Type B pancreatic cell (in vitro differentiated cells): ENCODE measurements at places on chromosomes 7 and 10. TPM values are rescaled to one million over a fixed set of nuclear protein-coding genes. Genes with fewer than 3 reads are reported as not detected.

DNA sequence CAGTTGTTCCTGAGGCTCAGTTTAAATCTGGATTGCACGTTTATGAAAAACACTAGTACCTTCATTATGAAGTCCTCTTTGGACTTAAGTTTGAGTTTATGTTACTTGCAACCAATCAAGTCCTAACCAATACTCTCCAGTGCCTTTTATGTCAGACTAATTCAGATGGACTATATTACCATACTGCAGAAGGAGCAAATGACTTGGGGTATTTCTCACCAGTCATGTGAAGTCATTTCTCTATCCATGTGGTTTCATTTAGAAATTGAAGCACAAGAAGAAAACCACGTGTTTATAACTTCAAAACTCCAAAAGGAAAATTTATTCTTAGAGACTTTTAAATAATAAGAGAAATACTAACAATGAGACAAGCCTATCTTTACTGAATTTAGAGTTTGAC lies 201.6 kb downstream of the MBL2 start:
- no peaks in the 10 kb centered on the region for H3K27me3 ChIP-seq
- H3K4me3 ChIP-seq, result no peak overlapping the region
- DNase-seq, result no peak
- no peaks in the 10 kb centered on the region for H3K36me3 ChIP-seq
- H3K4me1 ChIP-seq, result peaks cover 13% of the 10 kb centered on the region

GRCh38 chr10:120824881-120825309 lies 26.3 kb upstream of the WDR11 start:
- H3K27me3 ChIP-seq, result no peaks in the 10 kb centered on the region
- peaks cover 13% of the 10 kb centered on the region for H3K4me1 ChIP-seq
- H3K4me3 ChIP-seq, result no peak overlapping the region
- H3K27ac ChIP-seq, result no peak overlapping the region
- H3K36me3 ChIP-seq, result no peaks in the 10 kb centered on the region

DNA sequence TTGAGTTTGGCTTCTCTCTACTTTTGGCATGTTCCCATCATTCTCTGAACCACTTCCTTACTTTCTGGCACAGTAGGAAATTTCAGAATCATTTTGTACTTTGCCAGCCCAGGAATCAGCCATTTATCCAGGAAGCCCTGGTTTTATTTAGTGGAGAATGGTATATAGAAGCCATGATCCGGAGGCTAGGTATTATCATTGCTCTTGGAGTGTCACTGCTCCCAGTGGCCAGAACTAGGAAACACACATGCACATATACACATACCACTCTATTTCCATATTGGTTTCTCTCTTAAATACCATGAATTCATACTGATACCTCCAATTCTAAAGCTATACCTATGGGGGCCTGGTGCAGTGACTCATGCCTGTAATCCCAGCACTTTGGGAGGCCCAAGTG lies 36.3 kb downstream of the SUFU start:
- H3K27ac ChIP-seq, result no peak overlapping the region
- no peak overlapping the region for H3K4me3 ChIP-seq
- H3K27me3 ChIP-seq, result no peaks in the 10 kb centered on the region
- no peak for DNase-seq
- H3K4me1 ChIP-seq, result no peaks in the 10 kb centered on the region
- H3K36me3 ChIP-seq, result peaks cover 5% of the 10 kb centered on the region

- H3K36me3 ChIP-seq, result no peaks in the 10 kb centered on the region
- no peak overlapping the region for H3K4me3 ChIP-seq
- no peak for DNase-seq
- no peak overlapping the region for H3K27ac ChIP-seq
- peaks cover 2% of the 10 kb centered on the region for H3K27me3 ChIP-seq
Measured at GRCh38 chr7:50397320-50397970, 52.7 kb downstream of the FIGNL1 start.

- H3K27ac ChIP-seq, result no peak overlapping the region
- no peak overlapping the region for H3K4me3 ChIP-seq
- peak; percentile 60 for DNase-seq
- H3K36me3 ChIP-seq, result no peaks in the 10 kb centered on the region
Measured at GRCh38 chr7:157521061-157521731, 184.4 kb downstream of the DNAJB6 start.

DNA sequence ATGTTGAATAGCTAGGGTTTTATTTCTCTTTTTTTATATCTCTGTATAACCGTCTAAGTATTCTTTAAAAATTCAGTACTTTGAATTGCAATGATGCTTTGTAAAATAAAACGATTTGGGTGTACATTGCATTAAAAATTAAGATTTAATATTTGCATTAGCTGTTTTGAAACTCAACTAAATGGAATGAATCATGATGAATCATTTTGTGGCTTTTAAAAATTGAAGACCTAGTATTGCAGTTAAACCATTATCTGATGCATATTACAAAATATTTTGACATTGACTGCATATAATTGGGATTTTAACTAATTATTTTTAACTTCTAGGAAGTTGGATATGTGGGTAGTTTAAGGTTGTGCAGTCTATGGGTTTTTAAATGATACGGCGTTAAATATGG lies 314.0 kb downstream of the CDK14 start:
- H3K36me3 ChIP-seq, result no peaks in the 10 kb centered on the region
- H3K4me3 ChIP-seq, result no peak overlapping the region
- no peak for DNase-seq
- H3K27ac ChIP-seq, result no peak overlapping the region

Gene SUGCT
- 5.8 and 7.1 TPM in 2 replicates for total RNA-seq

Gene A1CF
- 12.1 and 26.1 TPM in 2 replicates for total RNA-seq

DNA sequence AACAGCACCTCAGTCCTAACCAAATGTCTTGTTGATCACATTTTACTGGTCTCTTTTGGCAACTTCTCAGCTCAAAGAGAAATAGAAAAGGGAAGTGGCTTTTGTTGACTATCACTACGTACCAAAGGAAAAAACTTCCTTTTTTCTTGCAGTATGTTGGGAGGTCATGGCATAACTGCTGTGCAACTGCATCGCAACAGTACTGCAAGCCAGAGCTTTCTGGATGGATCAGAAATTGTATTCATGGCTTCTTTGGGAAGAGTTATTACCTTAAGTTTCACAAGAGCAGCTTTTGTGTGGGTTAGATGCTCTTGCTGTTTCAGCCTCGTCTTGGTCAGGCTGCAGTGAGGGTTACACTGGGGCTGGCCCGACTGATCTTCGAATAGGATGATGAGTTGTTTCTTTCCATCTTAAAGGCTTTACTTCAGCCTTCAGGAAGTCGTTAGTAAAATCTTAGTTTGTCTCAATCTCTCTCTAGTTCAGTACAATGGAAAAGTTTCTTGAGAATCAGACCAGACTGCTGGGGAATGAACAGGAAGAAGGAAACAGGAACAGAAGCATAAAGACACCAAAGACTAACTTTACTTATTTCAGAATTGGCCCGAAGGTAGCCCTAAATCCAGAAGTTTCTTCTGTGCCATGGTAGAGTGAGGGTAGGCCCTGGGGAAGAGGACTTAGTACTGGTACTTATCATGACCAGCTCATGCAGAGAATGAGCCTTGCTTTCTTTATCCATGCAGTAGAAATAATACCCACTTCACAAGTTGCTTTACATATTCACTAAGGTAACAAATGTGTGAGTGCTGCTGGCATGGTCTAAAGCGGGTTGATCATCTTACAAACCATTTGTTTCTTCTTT lies 153.6 kb downstream of the CELF2 start:
- peaks cover 50% of the 10 kb centered on the region for H3K27me3 ChIP-seq
- H3K27ac ChIP-seq, result no peak overlapping the region
- no peaks in the 10 kb centered on the region for H3K36me3 ChIP-seq
- no peak overlapping the region for H3K4me3 ChIP-seq
- peaks cover 2% of the 10 kb centered on the region for H3K4me1 ChIP-seq
- DNase-seq, result no peak

DNA sequence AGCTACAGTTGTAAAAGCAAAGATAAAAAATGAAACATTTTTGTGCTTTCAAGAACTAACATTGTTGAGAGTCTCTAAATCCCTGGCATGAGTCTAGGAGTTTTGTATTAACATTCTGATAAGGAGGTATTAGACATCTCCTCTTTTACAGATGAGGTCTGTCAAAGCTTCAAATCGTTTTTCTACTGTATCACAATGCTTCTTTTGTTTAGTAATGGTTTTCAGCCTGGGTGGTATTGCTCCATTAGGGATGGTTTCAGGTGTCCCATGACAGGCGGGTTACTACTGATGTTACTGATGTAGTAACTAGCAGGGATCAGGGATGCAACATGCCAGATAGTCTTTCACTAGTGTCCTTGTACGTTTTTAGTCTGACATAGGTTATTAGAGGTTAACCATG lies 27.4 kb downstream of the STAM start:
- H3K36me3 ChIP-seq, result peaks cover 14% of the 10 kb centered on the region
- H3K27ac ChIP-seq, result no peak overlapping the region
- peaks cover 44% of the 10 kb centered on the region for H3K4me1 ChIP-seq
- no peaks in the 10 kb centered on the region for H3K27me3 ChIP-seq
- H3K4me3 ChIP-seq, result no peak overlapping the region
- no peak for DNase-seq

- peaks cover 5% of the 10 kb centered on the region for H3K4me1 ChIP-seq
- no peak for DNase-seq
- H3K36me3 ChIP-seq, result no peaks in the 10 kb centered on the region
- no peak overlapping the region for H3K4me3 ChIP-seq
Measured at GRCh38 chr10:118491055-118491454, 104.4 kb downstream of the PRLHR start.

Gene SMKR1
- total RNA-seq, result 1.5 TPM in 1 of 2 replicates, not detected in the other

Gene CALHM3
- total RNA-seq, result 3.3 and 20.3 TPM in 2 replicates

DNA sequence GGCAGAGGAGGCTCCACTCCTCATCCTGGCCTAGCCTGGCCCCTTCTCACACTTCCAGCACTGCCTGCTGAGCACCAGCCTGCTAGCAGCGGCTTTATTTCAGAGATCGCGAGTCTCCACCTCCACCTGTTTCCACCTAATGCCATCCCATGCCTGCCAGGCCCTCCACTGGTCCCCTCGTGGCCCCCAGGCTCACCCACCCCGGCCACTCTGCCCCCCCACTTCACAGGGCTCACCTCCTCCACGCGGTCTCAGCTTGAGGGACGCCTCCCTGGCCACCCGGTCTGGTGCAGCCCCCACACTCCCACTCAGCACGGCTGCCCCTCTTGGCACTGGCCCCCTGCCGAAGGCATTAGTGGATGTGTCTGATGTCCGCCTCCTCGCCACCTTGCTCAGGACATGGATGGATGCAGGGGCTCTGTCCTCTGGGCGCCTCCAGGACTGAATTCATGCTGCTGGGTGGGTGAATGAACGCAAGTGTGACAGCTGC lies 3.8 kb upstream of the NKX6-2 start:
- H3K27ac ChIP-seq, result no peak overlapping the region
- peaks cover 31% of the 10 kb centered on the region for H3K27me3 ChIP-seq
- no peaks in the 10 kb centered on the region for H3K36me3 ChIP-seq
- no peak overlapping the region for H3K4me3 ChIP-seq
- no peaks in the 10 kb centered on the region for H3K4me1 ChIP-seq

Gene CHAT
- total RNA-seq, result 0.34 and 0.62 TPM in 2 replicates

DNA sequence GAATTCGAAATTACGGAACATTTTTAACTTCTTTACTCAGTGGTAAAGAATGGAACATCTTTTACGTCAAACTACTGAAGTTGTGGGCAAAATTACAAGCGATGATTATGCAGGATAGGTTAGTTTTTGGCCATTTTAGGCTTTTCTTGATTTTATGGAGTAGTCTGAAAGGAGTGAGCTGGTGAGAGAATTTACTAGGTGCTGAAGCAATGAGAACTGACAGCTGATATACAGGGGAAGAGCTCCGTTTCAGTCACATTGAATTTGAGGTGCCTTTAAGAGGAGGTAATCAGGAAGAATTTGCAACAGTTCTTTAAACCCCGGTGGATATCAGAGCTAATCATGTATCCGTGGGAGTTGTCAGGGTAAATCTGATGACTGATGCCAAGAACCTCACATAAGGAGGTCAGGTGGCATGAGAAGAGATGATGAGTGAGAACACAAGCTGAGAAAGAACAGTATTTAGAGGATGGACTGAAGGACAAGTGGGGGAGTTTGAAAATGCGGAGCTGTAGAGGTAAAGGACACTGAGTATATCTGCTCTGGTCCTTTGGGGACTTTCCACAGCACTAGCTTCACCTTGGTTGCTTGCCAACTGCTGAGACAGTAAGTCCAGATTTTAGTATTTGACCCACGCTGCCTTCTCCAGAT lies 104.3 kb downstream of the AHR start:
- H3K4me1 ChIP-seq, result no peaks in the 10 kb centered on the region
- no peak overlapping the region for H3K4me3 ChIP-seq
- H3K27me3 ChIP-seq, result no peaks in the 10 kb centered on the region
- H3K27ac ChIP-seq, result no peak overlapping the region
- DNase-seq, result no peak
- H3K36me3 ChIP-seq, result no peaks in the 10 kb centered on the region

DNA sequence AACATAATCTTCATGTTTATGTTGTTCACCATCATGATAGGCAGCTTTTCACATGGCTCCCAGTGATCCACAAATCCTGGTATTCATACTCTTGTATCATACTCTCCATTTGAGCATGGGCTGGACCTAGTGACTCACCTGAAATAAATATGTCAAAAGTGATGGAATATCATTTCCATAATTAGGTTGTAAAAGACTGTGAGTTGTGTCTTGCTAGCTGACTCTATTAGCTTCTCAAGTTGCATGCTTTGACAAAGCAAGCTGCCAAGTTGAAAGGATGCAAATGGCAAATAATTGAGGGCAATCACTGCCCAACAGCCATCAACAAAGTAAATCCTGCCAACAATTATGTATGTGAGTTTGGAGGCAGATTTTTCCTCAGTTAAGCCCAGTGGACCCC lies 300.4 kb downstream of the AHR start:
- H3K4me3 ChIP-seq, result no peak overlapping the region
- H3K36me3 ChIP-seq, result no peaks in the 10 kb centered on the region
- peaks cover 7% of the 10 kb centered on the region for H3K4me1 ChIP-seq
- no peaks in the 10 kb centered on the region for H3K27me3 ChIP-seq

DNA sequence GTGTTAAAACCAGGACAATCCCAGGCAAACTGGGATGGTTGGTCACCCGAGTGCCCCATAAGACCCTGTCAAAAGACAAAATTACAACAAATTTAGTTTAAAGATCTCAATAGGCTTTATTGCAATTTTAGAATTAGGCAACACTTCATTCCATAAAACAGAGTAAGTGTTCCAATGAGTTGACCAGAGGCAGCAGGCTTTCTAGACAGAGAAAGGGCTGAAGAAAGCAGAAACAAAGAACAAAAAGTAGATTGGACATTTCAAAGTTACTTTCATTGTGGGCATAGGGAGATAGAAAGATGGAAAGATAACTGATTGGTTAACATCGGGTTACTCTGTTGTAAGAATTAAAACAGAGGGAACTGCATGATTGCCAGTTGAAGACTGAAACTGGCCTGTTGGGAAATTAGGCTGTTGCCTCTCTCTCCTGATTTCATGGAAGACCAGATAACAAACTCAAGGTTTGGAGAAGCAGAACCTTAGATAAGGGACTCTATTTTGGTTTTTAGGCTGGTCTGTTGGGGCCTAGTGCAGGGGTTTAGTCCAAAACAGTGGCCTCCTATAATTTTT lies 36.3 kb downstream of the ENTPD1 start:
- H3K4me3 ChIP-seq, result no peak overlapping the region
- no peak for DNase-seq
- no peak overlapping the region for H3K27ac ChIP-seq
- H3K36me3 ChIP-seq, result no peaks in the 10 kb centered on the region
- no peaks in the 10 kb centered on the region for H3K4me1 ChIP-seq

Gene PRPS1L1
- not detected in 2 replicates for total RNA-seq

- H3K27me3 ChIP-seq, result peaks cover 18% of the 10 kb centered on the region
- H3K4me3 ChIP-seq, result no peak overlapping the region
- H3K27ac ChIP-seq, result no peak overlapping the region
- no peaks in the 10 kb centered on the region for H3K4me1 ChIP-seq
Measured at GRCh38 chr10:17768496-17768895, 16.5 kb downstream of the TMEM236 start.

GRCh38 chr10:49183596-49184542 lies 4.3 kb downstream of the TMEM273 start:
- H3K4me3 ChIP-seq, result no peak overlapping the region
- H3K27me3 ChIP-seq, result peaks cover 3% of the 10 kb centered on the region
- H3K27ac ChIP-seq, result no peak overlapping the region
- no peaks in the 10 kb centered on the region for H3K4me1 ChIP-seq
- no peak for DNase-seq

Gene OR2A1
- total RNA-seq, result 0.38 TPM in 1 of 2 replicates, not detected in the other

Gene C10orf71
- total RNA-seq, result not detected in 2 replicates

Gene CYP2C8
- total RNA-seq, result 2.2 and 2.9 TPM in 2 replicates
